HT-29 (cell line): ENCODE measurements at places on chromosomes 7 and 10. TPM values are rescaled to one million over a fixed set of nuclear protein-coding genes. Genes with fewer than 3 reads are reported as not detected.

DNA sequence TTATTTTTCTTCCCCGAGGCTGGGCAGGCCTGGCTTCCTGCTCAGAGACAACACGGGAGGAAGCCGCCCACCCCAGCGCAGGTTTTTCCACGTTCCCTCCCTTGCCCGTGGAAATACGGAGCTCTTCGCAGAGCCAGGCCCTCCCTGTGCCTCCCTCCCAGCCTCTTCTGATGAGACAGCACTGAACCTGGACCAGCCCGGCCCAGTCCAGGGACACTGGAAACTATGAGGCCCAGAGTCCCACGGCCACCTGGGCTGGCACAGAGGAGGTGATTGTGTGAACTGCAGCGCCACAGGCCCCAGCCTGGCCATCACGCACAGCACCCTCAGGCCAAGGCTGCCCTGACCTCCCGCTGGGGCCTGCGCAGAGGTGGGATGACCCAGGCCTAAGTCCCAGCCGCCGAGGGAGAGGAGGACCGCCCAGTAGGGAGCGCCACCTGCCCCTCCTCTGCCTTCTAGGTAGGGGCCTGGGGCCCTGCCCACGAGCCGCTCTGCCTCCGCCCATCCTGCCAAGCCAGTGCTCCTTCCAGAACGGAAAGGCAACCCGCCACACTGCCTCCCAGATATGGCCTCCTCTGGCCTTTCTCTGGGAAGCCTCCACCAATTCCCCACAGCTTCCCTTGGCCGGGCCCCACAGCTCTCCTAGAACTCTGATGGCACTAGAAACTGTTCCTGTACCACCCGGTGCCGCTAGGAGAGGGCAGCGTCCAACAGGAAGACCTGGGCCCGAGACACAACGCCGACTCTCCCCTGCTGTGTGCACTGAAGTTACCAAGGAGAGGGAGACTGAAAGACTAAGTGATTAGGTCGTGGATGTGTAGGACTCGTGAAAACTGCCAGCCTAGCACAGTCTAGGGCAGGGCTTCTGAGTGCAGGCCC, 57.2 kb downstream of the PROSER2 start:
- no peak for DNase-seq

GRCh38 chr7:2622869-2623697, 8.7 kb upstream of the TTYH3 start:
- DNase-seq = peak; percentile 34

DNA sequence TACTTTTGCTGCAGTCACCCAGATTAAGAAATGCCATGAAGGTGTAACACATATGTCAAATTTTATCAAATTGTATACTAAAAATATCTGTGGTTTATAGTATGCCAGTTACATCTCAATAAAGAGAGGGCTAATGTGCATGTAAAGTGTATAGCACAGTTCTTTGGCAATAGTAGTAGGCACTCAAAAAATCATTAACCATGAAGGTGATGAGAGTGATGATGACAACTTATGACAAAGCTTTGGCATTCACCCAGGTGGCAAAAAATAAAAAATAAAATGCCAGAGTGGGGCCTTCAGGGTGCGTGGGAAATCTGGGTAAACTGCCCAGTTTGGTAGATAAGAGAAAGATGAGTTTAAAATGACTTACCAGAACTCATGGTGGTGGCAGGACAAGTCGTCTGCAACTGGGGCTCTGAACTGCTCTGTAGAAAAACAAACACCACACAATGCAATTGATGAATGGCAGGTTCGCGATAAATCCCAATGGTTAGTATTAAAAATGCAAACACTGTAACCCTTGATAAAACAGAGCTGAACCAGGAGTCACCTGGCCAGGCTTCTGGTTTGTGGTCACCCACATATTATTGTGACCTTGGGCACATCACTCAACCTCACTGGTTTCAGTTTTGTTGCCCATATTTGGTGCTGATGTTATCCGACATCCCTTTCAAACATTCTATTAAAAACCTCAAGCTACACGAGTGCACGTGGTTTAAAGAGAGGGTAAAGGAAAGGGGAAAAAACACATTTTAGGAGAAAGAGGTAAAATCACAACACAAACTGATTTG, 120.2 kb downstream of the SORBS1 start:
- DNase-seq = no peak

DNA sequence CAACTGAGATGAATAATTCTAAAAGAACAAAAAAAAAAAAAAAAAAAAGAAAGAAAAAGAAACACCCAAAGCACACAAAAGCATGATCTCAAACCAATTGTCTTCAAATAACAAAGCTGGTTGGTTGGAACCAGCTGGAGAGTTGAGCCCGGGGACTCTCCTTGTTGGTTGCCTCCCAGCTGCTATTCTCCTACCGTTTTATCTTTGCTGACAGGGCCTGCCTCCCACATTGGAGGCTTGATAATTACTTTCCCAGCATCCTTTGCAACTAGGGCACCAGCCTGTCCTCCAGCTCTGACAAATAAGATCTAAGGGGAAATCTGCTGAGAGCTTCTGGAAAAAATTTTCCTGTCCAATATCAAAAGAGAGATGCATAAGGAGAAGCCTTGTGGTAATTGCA, 6.8 kb downstream of the PON1 start:
- DNase-seq = no peak

Gene RELN
- not detected in 2 replicates for total RNA-seq

GRCh38 chr7:36129048-36129534, 24.0 kb upstream of the EEPD1 start:
- peak; percentile 79 for DNase-seq

DNA sequence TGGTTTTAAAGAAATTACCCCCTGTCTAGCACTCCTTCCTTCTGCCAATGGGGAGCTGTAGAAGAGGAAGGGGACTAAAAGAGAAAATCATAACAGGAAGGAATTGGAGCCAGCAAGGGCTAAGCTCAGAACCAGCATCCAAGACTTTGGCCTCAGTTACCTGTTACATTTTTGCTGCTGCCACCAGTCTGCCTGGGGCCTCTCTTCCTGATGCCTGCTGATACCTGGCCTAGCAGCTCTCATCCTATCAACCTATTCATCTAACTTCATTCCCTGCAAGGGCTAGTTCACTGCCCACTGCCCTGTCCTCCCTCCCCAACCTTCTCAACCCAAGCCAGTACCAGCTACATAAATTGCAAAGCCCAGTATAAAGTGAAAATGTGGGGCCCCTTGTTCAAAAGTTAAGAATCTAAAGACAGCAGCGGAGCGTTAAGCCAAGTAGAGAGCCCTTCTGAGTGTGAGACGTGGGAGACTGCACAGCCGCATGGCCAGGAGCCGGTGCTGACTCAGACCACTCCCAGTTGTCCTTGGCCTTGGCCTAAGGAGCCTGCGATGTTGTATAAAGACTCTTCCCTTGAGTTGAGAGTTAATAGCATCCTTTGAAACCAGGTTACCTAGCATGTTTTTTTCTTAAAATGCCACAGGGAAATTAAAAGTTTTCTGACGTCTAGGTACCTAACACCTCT, 13.2 kb upstream of the AOC1 start:
- no peak for DNase-seq

GRCh38 chr7:87627634-87627994, 584 bp upstream of the RUNDC3B start:
- no peak for DNase-seq

DNA sequence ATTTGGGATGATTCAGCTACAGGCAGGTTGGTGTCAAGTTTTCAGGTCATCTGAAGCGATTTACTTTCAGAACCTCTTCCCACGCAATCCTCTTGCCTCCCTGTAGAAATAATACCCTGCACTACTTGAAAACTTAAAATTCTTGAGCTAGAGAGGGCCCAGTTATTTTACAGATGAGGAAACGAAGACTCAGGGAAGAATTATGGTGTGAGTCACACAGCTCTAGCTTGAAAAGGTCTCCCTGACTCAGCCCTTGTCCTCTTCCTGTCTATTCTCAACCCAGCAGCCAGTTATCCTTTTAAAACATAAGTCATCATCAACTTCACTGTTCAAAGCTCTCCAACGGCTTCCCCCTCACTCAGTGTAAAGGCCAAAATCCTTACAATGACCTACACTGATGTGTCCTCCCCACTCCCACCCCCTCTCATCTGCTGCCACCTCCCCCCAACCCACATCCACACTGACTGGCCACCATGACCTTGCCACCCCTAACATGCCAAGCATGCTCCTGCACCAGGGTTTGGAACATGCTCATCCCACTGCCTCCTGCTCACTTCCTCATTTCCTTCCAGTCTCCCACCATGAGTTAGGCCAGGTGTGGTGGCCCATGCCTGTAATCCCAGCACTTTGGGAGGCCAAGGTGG, 3.4 kb downstream of the DNMBP start:
- peak; percentile 70 for DNase-seq

DNA sequence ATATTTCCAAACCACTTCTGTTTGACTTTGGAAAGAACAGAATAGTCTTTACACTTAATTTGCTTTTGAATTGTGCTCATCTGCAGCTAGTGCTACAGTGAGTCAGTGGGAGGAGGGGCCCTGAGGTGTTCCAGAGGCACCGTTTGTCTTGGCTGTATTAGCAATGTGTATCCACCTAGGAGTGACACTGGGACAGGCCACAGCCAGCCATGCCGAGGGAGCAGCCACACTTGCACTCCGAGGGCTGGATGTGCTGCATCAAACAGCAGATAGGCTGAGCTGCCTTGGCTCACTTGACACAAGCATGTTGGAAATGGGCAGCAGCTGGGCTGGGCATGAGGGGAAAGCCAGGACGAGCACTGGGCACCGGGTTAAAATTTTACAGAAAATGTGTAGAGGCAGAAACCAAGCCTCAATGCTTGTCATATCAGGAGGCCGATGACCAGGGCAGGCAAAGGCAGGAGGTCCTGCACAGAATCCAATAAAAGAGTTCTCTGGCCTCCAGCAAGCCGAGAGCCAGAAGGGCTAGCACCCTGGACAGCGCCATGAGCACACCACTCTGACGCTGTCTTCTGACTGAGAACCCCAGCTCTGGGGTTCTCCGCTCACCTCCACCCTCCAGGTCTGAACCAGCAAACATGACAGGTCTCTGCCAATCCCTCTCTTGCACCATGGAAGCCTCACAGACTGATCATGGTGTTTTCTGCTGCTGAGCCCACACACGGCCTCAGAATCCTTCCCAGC, 163.3 kb downstream of the GRID1 start:
- peak; percentile 41 for DNase-seq

- DNase-seq = no peak
These were observed 36.9 kb upstream of the KDM7A start for GRCh38 chr7:140213684-140214074.

- DNase-seq = no peak
These were observed 34.7 kb downstream of the JAZF1 start for GRCh38 chr7:28145931-28146330.

DNA sequence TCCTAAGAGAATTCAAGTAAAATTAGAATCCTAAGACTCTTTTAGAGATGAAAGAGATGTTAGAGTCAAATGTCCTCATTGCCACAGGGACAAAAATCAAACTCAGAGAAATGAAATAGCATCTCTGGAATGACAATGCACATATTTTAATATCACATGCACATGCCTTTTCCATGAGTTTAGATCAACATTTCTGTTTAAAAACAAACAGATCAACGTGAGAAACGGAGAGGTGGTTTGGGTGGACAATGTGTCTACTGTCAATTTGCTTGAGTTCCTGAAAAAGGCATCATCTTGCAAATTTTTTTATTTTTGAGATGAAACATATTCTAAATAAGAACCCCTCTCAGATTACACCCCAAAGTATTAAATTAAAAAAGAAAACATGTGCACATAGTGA, 130.0 kb downstream of the CHRM2 start:
- DNase-seq = no peak

- no peak for DNase-seq
These were observed 80.0 kb upstream of the CHST15 start for GRCh38 chr10:124173298-124173900.

- DNase-seq = no peak
These were observed 9.6 kb downstream of the PYROXD2 start for GRCh38 chr10:98405422-98405821.

- DNase-seq = no peak
These were observed 177.4 kb downstream of the ELFN1 start for GRCh38 chr7:1847260-1848001.
